ENCODE measurements at places on chromosomes 6 and 20.

- DNase-seq: no peak
Measured at GRCh38 chr6:24664046-24664987, 2.4 kb downstream of the TDP2 start.

DNA sequence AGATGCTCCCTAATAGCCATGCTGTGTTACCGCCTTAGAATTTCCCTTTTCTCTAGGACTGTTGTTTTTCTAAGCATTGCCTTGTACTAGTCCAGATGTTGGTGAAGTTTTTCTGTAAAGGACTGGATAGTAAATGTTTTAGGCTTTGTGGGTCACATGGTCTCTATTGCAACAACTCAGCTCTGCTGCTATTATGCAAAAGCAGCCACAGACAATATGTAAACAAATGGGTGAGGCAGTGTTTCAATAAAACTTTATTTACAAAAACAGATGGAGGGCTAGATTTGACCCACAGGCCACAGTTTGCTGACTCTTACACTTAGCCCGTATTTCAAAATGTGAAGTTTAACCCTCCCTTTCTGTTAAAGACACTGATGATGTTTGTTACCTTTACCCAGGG lies 207.6 kb upstream of the MYLIP start:
- DNase-seq: no peak

DNA sequence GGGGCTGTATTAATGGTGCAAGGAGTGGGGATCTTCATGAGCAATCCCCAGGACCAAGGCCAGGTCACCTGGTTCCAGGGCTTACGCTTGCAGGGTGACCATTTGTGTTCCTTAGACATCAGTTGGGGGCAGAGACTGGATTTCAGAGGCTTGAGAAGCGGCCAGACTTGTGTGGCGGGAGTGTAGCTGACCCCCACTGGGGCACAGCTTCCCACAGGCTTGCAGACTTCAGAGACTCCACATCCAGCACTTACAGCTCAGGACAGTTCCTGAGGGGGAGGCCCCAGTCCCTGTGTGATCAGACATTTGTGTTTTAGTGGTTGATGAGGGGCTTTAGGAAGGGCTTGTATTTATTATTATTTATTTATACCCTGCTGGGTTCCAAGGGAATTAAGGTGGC lies 15.3 kb downstream of the TJAP1 start:
- no peak for DNase-seq

GRCh38 chr6:75746221-75746620 lies 2.8 kb upstream of the MYO6 start:
- DNase-seq: no peak

DNA sequence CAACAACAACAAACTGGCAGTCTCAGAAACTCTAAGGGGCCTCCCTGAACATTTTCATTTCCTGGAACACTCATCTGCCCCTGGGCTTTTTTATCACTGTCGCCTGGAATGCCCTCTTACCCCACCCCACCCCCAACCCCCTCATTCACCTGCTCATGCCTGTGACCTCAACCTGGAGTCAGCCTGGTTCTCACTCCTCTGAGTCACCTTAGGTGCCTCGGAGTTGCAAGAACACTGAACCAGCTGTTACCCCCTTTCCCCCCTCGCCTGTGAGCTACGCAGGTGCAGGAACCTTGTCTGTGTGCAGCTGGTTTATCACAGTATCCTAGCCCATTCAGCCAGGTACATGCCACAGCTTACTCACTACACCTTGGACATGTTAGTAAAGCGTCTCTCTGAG lies 12.8 kb upstream of the SNAI1 start:
- DNase-seq: no peak

DNA sequence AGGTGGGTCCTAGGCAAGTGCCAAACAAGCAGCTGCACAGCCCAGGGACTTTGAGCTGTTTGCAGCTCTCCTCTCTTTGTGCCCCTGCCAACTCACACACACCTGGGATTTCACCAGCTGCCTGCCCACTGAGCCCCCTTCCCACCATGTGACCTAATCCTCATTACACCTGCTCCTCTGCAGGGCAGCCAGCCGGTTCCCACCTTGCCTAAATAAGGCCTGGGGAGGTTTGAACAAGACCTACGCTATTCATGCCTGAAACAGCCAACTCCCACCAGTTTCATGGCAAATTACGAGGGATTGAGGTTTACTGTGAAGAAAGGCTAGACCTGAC lies 92.6 kb upstream of the SOX4 start:
- DNase-seq: peak; percentile 96

DNA sequence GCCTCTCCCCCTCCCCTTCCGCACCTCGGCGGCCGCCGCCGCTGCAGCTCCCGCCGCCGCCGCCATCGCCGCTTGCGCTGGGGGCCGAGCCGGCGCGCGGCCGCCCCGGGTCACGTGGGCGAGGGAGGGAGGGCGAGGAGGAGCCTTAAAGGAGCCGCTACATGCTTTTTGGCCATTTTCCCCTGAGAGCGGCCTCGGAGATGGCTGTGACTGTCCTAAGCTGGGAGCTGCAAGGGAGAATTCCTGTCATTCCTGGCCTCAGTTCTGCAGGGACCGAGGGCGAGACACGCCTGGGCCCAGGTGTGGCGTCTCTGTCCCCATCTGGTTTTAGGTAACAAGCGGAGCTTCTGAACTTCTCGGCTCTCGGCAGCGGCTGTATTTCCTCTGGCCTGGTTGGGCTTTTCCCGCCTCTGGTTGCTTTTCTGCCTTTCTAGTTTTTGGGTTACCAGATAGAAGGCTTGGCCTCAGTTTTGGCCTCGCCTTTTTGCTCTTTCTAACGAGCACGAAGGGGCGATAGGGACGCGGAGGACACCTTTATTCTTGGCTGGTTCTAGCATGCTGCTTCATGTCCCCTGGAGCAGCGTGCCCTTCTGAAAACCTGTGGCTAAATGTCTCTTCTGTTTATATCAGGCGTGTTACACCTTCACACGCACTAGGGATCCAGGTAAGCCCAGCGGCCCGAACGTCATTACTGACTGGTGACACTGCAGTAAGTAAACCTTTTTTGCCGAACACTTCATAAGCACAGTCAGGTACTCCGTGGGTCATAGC lies at the start of gene EHMT2:
Gene EHMT2 (minus strand): TSS at position 87 of the 771 bp plus-strand sequence. CDS start 21 bp downstream, at position 66.
- DNase-seq: peak; percentile 81

- DNase-seq: no peak
Measured at GRCh38 chr6:107021446-107022185, 6.4 kb upstream of the MTRES1 start.

Data from NCI-H774 (cell line).